Activated naive CD8-positive, alpha-beta T cell treated with anti-CD3 and anti-CD28 coated beads, Interleukin-2, amount 10 ng/mL, durations not matched to agents 7 days and 5 days (primary cell): ENCODE measurements at places on chromosomes 13 and 19.

DNA sequence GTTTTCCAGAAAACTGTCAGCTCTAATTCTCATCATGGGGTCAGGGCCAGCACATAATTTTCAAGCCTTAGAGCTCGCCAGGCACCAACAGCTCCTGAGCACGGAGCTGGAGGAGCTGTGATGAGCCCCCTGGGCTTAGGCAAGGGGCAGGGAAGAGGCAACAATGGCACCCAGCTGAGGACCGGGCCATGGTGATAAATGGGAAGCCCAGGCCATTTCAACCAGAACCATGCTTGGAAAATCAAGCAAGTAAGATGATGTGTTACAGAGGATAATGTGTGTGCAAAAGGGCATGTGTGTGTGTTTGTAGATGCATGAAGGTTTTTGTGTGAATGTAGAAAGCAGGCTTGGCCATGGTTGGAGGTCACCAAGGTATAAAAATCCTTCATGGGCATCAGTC, 66.8 kb upstream of the UBAC2 start:
- no peak for DNase-seq

- no peak for DNase-seq
These were observed 27.0 kb upstream of the CEACAM1 start for GRCh38 chr19:42555317-42555716.

DNA sequence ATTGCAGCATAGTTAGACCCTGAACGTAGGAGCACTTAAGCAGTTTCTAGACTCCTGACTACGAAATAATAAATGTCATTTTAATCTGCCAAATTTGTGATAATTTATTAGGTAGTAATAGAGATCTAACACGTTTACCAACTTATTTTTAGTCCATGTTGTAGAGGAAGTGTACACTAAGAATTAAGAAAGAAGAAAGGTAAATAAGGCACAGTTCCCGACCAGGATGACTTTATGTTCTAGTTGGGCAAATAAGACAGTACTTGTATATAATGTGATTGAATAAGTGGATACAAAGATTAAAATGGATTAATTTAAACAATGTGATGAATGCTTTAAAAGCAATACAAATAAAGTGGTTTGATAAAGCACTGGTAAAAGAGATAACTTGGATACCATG, 1306.2 kb upstream of the PCDH20 start:
- no peak for DNase-seq

DNA sequence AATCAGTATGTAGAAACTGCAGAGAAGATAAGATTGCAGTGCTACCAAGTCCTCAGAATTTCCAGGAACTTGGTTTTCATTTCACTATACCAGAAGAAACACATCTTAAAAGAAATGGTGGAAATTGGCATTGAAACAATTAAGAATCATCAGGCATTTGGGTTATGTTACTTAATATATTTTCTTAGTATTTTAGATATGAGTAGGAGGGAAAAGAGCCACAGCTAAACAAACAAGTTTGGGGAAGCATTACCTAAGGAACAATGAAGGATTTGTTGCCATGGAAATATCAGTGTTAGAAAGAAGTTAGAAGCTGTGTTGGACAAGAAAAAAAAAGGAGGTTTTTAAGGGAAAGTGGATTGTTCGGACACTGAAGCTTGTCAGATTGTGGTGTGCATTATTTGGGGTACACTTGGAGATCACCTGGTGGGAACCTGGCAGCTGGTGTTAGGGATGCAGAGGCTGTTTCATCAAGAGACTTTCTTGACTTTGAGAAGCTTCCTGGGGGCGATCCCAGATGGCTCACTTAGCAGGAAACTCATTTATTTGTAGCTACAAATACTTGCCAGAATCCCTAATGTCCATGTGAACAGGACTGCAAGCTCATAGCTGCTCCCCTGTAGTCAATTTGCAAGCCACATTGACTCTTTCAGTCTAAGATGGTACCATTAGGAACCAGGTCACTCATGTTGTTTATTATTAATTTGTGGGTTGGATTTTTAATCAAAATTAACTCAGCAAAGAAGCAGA, 246.7 kb downstream of the RFC3 start:
- DNase-seq, result no peak

DNA sequence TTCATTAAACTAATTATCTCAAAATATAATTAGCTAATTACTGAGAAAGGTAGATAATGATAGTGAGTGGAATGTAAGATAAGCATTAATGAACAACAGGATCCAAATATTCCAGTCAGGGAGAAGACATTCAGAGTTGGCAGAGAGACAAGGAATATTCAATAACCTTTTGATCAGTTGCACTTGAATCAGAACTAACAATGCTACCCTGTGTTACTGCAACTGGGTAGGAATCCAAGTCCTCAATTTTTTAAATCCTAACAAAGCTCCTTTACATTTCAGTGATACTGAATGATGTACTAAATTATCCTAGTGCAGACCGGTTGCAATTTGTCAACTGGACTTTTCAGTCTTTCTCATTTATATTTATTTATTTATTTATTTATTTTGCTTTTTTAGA, 107.1 kb upstream of the MIR17HG start:
- DNase-seq, result no peak

DNA sequence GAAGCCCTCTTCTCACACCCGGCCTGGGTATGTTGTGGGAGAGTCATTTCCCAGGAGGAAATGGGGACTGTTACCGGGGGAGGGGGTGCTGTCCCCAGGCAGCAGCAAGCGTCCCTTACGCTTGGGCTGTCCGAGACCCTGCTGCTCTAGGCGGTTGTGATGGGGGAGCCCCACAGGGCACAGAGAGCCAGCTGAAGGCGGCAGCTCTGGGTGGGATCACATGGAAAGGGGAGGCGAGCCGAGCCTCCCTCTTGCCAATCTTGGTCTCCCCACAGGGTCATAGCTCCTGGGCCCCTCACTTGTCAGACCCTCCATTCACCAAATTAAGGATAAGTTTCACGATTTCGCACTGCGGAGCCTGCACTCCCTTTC, 22.0 kb downstream of the EPN1 start:
- DNase-seq, result peak; percentile 15

- DNase-seq, result no peak
These were observed 78.1 kb downstream of the CHST8 start for GRCh38 chr19:33699754-33700407.

GRCh38 chr19:843180-843835, 2.5 kb downstream of the PRTN3 start:
- no peak for DNase-seq

- DNase-seq, result no peak
These were observed 8.9 kb upstream of the ZNF507 start for GRCh38 chr19:32336259-32337083.

GRCh38 chr13:70911286-70911685, 803.0 kb upstream of the KLHL1 start:
- DNase-seq, result no peak

GRCh38 chr19:13681509-13681908, 82.8 kb upstream of the MRI1 start:
- DNase-seq, result no peak

- no peak for DNase-seq
These were observed 8.0 kb downstream of the VSIG10L start for GRCh38 chr19:51333836-51334460.
